ENCODE measurements at places on chromosomes 2 and 18.
A peak's percentile ranks its signal among the peaks of the same experiment; 100 is the strongest.

DNA sequence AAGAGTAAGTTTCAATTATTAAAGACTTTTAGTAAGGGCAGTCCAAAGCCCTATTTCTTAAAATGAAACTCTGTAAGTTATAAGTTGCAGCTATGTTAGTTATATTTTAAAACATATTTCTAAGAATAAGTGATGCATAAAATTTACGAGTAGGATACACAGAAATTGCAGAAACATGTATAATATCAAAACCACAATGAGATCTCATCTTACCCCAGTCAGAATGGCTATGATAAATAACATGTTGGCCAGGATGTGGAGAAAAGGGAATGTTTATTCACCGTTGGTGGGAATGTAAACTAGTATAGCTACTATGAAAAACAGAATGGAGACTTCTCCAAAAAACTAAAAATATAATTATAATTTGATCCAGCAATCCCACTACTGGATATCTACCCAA lies 201.2 kb downstream of the CBLN2 start:
- no peak for DNase-seq

DNA sequence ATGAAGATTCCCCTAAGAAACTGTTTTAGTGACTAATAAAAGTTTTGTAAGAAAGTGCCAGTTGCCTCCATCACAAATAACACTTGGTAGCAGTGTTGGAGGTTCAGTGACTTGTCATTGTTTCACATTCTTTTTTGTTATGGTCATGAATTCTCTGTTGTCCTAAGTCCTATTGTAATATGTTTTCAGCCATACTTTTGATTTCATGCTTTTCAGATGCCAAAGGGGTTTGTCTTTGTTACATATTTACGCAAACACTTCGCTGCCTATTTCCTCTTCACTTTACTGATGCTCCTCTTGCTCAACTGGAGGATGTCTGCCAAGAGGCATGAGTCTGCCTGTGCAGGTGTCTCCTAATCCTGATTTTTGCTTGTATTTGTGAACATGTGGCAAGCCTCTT lies 66.6 kb downstream of the PHLPP1 start:
- no peak for DNase-seq

- DNase-seq: no peak
Measured at GRCh38 chr2:161362568-161363166, 53.4 kb upstream of the TBR1 start.

DNA sequence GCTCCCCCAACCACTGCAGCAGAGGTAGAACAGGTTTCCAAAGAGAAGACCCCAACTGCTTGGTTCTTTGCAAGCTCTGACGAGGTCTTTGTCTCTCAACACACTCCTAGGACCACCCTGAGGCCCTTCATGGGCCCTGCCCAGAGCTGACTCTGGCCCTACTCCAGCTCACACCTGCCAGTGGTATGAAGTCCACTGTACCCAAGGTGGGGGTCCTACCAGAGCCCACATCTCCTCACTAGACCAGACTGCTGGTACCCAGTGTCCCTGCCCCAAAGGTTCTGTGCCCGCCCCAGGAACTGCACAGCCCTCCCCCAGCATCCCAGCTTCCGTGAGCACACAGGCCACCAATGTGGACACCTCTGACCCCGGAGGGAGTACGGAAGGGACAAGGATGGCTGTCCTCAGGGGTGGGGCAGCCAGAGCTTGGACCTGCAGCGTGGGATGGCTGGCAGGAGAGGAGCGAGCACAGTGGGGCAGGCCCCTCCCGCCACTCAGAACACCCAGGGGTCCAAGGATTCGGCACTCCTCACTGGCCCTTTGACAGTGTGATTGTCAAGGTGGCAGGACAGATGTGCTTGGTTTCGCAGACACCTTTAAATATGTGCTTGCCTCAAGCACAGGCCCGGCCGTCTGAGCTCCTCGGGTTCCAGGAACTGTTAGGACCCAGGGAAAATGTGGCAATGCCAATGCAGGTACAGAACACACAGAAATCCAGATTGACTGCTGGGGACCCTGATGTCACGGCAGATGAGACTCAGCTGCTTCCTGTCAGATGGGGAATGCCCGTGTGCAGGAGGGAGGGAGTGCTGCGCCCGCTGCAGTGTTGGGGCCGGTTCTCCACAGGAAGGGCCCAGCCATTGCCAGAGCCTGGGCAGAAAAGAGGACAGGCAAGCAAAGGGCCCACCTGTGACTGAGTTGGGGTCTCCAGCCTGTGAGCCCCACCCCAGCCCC lies 51.2 kb downstream of the MTERF4 start:
- peak; percentile 47 for DNase-seq

- DNase-seq: no peak
Measured at GRCh38 chr2:65142515-65142914, 12.6 kb upstream of the RAB1A start.

GRCh38 chr2:88540346-88540745 lies 86.9 kb downstream of the EIF2AK3 start:
- no peak for DNase-seq

DNA sequence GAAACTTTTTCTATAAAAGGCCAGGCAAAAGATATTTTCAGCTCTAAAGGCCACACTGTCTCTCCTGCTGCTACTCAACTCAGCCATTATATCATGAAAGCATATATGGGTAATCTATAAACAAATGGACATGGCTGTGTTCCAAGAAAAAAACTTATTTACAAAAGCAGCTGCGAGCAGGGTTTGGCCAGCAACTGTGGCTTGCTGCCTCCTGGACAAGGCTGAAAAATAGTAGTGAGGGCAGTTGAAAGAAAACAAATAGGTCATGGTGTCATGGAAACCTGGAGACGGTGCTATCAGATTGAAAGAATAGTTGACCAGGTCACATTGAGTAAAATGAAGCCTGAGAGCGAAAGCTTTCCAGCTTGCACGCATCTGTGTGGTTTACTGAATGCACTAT lies 89.2 kb upstream of the LRATD1 start:
- no peak for DNase-seq

- DNase-seq: no peak
Measured at GRCh38 chr2:79087785-79088364, at the start of gene REG1B. Gene REG1B, minus strand, starts transcription at chr2:79087993. Its CDS starts 381 bp downstream, at chr2:79087612.

DNA sequence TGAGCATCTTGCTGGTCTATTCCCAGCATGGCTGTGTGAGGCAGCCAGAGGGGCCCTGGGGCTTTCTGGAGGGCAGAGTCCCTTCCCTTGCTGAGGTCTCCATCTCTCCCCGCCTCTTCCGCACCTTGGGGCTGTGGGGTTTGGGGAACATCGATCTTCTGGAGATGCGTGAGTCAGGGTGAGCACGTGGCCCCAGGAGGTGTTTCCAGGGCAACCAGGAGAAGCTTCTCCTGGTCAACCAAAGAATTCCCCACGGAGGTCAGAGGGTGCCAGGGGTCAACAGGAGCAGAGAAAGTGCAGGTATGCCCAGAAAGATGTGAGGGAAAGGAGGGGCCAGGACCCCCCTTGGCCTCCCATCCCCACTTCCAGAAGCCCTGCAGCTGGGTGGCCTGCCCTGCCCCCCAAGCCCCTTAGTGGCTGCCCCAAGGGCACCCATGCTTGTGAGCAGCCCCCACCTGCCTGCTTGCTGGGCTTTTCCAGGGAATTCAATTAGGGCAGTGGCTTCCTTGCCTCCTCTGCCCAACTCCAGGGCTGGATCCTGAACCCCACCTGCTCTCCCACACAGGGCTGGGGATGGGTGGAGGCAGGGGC lies 2.8 kb upstream of the PROM2 start:
- DNase-seq: no peak

- DNase-seq: peak; percentile 41
Measured at GRCh38 chr2:96508521-96509113, 3.5 kb upstream of the NEURL3 start.

GRCh38 chr18:8988260-8988871 lies 114.1 kb upstream of the NDUFV2 start:
- DNase-seq: peak; percentile 75

DNA sequence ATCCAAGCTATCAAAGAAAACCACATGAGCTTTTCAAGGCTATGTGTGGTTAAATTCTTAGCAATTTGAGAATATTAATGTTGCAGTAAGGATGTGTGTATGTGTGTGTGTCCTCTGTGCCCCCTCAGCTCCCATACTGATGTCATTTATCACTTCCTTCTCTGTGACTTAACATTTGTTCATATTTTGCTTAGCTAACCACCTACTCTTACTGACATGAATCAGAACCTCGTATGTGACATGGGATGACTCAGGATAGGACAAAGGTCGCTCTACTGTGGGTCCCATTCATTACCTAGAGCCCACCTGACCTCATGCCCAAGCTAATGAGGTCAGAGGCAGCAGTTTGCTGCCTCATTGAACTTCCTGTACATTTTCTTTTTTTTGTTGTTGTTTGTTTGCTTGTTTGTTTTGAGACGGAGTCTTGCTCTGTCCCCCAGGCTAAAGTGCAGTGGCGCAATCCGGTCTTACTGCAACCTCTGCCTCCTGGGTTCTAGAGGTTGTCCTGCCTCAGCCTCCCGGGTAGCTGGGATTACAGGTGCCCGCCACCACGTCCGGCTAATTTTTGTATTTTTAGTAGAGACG lies 36.3 kb downstream of the MOGAT1 start:
- peak; percentile 37 for DNase-seq

GRCh38 chr2:145592361-145592760 lies 1072.4 kb upstream of the ZEB2 start:
- DNase-seq: no peak

- no peak for DNase-seq
Measured at GRCh38 chr2:78982638-78983330, 42.7 kb upstream of the REG3G start.
